ENCODE measurements at places on chromosomes 13 and 19.

DNA sequence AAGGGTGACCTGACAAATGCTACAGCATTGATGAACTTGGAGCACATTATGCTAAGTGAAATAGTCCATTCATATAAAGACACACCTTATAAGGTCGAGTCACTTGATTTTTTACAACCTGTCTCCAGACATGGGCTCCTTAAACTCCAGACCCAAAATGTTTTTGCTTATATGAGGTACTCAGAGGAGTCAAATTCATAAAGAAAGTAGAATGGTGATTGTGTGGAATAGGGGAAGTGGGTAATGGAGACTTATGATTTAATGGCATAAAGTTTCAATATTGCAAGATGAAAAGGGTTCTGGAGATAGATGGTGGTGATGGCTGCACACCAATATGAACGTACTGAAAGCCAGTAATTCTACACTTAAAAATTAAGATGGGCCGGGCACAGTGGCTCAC lies 59.3 kb downstream of the ZNF627 start:
- DNase-seq, result no peak

GRCh38 chr13:49320975-49321374 lies 73.2 kb downstream of the CDADC1 start:
- DNase-seq, result peak; percentile 37

GRCh38 chr13:21328201-21328600 lies 130.9 kb downstream of the ZDHHC20 start:
- DNase-seq, result no peak

DNA sequence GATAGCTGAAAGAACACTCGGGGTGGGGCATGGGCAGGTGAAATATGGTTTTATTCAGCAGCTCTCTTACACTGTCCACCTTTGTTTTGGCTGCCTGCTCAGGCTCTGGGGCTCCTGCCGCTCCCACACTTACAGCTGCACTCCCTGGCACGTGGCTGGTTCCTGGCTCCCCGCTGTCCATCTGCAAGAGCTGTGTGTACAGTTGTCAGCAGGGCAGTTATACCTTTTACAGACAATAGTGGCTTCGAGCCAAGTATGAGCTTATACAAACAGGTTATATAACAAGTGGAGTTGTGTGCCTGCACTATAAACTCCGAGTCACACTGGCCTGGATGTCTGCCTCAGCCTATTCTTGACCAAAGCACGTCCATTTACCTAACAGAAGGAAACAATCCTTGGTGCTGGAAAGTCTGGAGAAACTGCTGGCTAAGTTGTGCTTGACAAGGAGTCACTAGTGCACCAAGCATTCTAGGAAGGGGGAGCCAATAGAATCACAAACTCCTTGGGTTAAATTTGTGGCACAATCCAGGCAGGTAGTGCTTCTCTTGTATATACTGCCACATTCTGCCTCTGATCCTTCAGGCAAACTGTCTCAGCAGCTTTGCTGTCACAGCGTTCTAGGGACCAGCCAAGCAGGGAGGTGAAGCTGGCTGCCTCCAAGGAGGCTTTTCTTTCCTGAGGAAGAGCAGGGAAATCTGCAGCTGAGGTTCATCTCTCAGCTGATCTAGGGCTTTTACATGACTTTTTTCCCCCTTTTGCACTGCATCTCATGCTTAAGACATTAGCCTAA lies 68.2 kb downstream of the NHLRC3 start:
- DNase-seq, result no peak

DNA sequence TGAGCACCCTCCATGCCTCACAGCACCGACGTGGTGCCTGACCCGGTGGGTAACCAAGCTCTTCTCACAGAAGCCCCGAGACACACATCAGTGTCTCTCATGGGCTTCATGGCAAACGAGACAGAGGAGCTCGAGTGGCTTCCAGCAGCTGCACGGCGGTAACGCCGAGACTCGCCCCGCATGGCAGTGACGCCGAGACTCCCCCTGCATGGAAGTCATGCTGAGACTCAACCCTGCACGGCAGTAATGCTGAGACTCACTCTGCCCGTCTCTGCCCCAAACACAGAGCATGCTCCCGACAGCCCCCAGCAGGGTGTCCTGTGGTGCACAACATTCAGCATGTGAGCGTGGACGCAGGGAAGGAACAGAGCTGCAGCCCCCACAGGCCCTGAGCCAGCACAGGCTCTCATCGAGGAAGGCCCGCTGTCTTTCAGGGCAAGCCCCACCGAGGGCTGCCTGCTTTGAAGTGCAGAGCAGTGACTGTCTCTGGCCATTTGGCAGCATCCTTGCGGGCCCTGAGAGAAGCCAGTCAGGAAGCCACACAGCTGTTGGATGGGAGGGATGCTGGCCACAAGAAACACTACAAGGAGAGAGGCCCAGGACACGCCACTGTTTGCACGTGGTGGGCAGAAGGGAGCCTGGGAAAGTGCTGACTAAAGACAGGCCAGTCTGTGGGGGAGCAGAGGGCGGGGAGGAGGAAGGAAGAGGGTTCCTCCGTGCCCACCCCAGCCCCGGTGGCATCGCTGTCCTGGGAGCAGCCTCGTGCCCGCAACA lies 9.5 kb downstream of the GAS6 start:
- DNase-seq, result peak; percentile 39

- no peak for DNase-seq
Observed at GRCh38 chr19:10145031-10145430, 25.3 kb upstream of the EIF3G start.

DNA sequence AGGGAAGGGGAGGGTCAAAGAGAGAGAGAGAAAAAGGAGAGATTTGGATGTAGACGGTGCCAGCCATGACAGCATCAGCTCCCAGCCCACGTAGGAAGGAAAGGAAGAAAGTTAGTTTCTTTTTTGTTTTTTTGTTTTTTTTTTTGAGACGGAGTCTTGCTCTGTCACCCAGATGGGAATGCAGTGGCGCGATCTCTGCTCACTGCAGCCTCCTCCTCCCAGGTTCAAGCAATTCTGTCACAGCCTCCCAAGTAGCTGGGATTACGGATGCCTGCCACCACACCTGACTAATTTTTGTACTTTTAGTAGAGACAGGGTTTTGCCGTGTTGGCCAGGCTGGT lies 27.6 kb downstream of the ELL start:
- no peak for DNase-seq

- peak; percentile 33 for DNase-seq
Observed at GRCh38 chr19:4539693-4540581, at the start of gene LRG1. LRG1 (minus strand) TSS chr19:4540036; CDS start chr19:4540013, 23 bp downstream.

- no peak for DNase-seq
Observed at GRCh38 chr19:41671486-41671885, 16.6 kb downstream of the CEACAM7 start.

DNA sequence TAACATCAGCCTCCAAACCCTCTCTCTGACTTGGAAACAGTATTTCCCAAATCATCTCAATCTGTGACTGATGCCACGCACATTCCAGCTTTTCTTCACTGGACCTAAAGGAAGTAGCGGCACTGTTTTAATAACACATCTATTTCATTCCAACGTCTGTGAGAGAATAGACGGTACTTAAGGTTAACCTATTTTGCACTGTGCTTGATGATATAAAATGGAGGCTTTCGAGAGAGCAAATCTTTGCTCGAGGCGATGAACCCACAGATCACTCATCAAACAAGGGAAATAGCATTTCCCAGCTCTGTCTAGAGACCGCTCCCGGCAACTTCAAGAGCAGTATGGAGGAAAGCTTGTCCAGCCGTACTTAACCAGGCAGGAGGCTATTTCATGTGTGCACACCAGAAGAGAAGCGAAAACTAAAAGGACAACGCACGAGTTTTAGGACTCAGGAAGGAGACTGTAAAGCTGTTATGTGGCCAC lies 2.9 kb downstream of the UBL3 start:
- DNase-seq, result peak; percentile 69

- DNase-seq, result peak; percentile 69
Observed at GRCh38 chr19:1265615-1266128, 3.5 kb upstream of the CIRBP start.

DNA sequence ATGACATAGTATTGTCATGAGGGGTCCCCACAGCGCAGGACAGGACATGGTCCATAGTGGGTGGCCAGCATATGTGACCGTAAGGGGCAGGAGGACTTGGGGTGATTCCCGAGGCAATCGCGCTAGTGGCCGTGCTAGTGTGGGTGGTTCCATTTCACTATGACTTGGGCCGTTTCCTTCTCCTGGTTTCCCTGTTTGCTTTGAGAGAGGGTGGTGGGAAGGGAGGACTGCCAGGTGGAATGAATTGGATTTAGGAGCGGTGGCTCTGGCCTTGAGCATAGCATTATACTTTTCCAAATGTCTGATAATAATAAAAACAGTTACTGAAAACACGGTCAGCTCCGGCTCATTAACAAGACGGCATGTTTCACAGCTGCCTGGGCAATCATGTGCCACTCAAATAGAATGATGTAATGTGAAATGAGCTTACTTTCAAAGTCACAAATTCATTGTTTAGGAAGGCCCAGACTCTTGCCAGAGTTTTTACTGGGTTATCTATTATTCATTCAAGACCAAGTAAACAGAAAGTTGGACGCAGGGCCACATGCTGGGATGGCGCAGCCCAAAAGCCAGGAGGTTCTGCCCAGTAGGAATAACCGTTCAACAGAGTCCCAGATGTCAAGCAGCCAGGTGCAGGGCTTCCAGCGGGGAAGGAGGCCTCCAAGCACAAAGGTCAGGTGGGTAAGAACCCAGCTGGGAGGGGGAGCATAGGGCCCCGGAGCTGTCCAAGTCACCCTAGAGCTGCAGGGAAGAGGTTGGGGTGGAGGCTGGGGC lies 19.6 kb upstream of the SLC15A1 start:
- DNase-seq, result no peak

- DNase-seq, result no peak
Observed at GRCh38 chr13:79874396-79875360, 393.7 kb downstream of the NDFIP2 start.

DNA sequence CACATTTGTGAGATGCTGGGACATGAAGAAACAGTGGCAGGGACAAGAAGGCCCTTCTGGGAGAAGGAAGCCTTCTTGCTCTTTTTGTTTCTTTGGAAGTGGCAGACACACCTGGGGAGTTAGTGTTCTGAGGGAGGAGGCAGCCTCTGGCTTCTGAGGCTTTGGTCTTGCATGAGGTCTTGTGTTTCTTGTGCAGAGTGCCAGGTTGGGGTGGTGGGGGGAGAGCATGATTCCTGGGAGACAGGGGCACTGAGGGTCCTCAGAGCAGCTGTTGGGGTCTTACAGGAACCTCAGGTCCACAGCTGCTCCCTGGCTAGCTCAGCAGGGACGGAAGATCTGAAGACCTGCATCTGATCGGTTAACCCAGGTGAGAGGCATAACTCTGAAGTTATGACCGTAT lies 167.5 kb upstream of the ZNF536 start:
- DNase-seq, result no peak

DNA sequence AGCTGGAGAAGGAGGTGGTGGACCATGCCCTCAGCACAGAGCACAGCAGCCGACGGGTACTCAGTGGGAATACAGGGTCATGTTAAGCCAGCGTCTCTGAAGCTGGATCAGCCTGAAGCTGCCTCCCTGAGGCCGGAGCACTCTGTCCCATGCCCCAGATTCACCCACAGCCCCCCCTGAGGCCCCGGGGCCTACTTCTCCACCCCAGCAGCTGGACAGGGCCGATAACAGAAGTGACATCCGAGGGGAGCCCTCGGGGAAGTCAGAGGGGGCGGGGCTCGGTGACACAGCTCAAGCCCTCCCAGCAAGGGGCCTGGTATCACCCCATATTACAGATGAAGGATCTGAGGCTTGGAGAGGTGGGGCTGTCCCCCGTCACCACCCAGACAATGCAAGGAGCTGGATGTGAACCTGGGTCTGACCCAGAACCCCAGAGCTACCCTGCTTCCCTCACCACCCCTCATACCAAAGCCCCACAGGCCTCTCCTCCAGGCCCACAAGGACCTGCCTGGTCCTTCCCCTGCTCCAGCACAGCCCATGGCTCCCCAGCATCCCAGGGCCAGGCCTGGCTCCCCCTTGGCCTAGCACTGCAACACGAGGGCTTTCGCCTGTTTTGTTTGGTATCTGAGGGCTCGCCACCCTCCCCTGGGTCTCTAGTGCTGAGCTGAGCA lies 5.7 kb downstream of the R3HDM4 start:
- DNase-seq, result no peak

DNA sequence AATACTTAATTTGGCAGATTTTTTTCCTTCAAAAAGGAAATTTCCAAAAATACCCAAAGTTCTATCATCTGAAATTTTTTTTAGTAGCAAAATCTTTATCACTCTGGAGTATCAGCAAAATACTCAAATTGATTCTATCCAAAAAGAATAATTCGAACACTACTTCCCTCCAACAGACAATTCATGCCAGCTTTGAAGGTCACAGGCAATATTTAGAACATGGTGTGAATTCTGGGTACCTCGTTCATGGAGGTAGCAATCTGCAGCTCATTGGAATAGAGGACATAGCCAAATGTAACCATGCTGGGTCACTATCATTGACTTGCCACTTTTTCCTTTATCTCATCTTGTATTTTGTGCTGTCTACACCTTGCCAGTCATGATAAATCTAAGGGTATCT lies 119.8 kb downstream of the STARD13 start:
- no peak for DNase-seq

DNA sequence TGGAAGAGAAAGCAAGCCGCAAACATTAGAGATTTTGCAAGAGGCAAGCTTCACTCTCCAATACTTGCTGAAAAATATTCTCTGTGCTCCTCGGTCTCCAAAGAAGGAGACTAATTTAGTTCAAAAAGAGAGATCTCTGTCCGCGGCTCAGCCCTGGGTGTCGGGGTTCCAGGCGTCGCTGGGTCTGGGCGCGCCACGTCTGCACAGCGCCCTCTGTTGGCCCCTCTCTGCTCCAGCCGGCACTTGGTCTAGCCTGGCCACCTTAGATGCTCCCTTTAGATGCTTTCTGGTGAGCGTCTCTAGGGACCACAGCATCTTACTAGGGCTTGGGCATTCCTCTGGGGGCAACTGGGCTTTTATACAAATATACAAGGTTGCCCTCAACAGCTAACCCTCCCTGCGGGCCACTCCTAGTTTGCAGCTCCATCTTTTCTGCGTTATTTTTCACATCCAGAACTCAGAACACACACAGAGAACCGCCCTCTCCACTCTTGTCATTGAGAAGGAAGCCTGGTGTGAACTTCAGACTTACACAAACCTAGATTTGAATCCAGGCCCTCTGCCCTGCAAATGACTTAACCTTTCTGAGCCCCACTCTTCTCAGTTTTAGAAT lies 78.3 kb downstream of the CYSLTR2 start:
- DNase-seq, result no peak

DNA sequence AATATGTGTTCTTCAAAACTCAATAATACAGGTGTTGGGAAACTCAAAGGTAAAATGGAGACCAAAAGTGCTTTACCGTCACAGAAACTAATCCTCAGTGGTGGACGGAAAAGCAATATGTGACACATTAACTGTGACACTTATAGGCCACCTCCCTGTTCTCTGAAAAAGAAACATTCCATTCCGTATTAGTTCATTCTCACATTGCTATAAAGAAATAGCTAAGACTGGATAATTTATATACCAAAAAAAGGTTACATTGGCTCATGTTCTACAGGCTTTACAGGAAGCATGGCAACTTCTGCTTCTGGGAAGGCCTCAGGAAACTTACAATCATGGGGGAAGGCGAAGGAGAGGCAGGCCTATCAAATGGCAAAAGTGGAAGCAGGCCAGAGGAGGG lies 435.3 kb upstream of the HTR2A start:
- DNase-seq, result no peak
